ENCODE measurements at places on chromosomes 4 and X.
A peak's percentile ranks its signal among the peaks of the same experiment; 100 is the strongest.

DNA sequence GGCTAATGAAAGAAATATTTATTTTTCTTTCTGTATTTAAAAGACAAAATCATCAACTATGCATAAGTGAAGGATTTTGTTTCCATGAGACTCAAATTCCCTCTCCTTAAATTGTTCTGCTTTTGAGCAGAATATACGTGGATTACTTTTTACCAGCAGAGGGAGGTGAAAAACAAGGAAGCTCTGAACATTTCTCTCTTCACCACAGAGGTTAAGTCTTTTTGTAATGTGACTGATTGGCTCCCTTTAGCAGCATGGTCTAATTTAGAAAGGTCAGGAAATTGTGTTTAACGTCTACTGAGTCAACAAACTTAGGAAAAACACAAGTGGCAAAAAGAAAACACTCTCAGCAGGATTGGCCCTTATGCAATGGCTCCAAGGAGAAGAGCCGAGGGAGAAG is 55.1 kb upstream of the F9 start:
- DNase-seq, result no peak

GRCh38 chrX:1205681-1206611 is 6.5 kb downstream of the CRLF2 start:
- DNase-seq, result peak; percentile 90

GRCh38 chr4:135724421-135724820 is 1522.8 kb upstream of the PABPC4L start:
- no peak for DNase-seq

- DNase-seq, result no peak
These were observed 2062.4 kb downstream of the ARAP2 start for GRCh38 chr4:34181891-34182290.

DNA sequence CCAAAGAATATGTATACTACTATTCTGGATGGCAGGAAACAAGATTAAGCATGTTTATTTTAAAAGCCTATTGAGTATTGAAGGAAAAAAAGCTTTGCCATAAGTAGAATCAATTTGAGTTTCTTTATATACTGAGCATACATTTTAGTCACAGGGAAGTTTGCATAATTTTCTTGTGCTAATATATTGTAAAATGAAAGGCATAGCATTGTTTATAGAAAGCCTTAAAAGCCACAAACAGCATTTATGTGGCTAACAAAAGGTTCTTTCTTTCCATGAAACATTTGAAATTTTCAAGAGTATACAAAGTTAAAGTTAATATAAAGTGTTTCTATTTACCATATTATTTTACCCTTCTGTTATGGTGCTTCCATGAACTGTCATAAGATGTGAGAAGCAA is 1133.8 kb upstream of the PCDH10 start:
- no peak for DNase-seq

- no peak for DNase-seq
These were observed 104.5 kb upstream of the GATB start for GRCh38 chr4:151865312-151865711.

GRCh38 chr4:33696586-33696985 is 2547.7 kb downstream of the ARAP2 start:
- no peak for DNase-seq

DNA sequence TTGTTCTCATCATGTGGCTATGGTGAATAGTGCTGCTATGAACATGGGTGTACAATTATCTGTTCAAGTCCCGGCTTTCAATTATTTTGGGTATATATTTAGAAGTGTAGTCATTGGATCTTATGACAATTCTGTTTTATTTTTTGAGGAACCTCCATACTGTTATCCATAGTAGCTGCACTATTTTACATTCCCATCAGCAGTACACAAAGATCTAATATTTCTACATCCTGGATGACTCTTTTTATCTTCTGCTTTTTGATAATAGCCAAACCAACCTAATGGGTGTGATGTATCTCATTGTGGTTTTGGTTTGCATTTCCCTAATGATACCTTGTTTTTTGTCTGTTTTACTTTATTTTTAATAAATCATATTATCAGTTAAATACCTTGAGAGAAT is 12.9 kb upstream of the IL13RA1 start:
- DNase-seq, result no peak

DNA sequence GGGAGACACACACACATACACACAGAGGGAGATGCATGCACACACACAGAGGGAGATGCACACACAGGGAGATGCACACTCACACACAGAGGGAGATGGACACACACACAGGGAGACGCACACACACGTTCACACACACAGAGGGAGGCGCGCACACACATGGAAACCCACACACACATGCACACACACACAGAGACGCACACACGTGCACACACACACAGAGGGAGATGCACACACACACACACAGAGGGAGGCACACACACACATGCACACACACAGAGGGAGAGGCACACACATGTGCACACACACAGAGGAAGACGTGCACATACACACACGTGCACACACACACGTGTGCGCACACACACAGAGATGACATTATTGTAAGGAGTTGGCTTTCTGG is 79.1 kb downstream of the HMX1 start:
- no peak for DNase-seq

- DNase-seq, result no peak
These were observed 54.3 kb upstream of the STIM2 start for GRCh38 chr4:26806331-26806730.

- no peak for DNase-seq
These were observed 93.3 kb downstream of the GPRIN3 start for GRCh38 chr4:89214308-89214707.

DNA sequence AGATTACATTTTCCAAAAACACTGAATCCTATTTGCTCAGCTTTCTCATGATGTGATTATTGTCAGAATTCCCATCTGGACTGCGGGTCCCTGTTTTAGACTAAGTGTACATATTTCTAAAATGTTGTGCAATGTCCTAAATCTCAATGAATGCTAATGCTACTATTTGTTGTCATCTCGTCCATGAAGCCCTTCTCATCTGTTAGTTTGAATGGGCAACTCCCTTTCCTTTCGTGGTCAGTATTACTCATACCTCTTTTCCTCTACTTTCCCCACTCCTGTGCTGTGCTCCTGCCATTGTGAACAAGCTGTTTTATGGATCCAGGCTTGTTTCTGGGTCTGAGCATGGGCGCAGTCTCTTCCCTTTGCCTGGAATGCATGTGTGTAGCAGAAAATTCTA is 91.0 kb downstream of the MID1 start:
- DNase-seq, result no peak

- DNase-seq, result peak; percentile 84
These were observed 117.3 kb downstream of the DRD5 start for GRCh38 chr4:9898596-9899305.

DNA sequence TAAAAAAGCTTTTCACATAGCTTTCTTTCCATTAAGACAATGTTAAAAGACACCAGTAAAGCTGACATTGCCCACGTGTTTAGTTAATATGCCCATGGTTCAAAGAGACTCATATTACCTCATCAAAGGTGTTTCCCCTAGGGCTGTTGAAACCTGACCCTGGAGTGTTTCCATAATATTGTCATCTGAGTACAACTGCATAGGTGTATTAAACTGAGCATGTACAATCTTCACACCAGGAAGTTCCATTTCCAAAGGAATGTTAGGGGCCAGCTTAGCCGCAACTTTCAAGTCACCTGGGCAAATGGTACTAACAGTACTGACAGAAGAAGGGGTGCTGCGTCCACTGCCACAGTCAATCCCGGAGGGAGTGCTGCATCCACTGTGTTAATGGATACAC is 27.1 kb downstream of the PDLIM3 start:
- DNase-seq, result no peak

- peak; percentile 76 for DNase-seq
These were observed 1.3 kb downstream of the CHST7 start for GRCh38 chrX:46574774-46575381.

DNA sequence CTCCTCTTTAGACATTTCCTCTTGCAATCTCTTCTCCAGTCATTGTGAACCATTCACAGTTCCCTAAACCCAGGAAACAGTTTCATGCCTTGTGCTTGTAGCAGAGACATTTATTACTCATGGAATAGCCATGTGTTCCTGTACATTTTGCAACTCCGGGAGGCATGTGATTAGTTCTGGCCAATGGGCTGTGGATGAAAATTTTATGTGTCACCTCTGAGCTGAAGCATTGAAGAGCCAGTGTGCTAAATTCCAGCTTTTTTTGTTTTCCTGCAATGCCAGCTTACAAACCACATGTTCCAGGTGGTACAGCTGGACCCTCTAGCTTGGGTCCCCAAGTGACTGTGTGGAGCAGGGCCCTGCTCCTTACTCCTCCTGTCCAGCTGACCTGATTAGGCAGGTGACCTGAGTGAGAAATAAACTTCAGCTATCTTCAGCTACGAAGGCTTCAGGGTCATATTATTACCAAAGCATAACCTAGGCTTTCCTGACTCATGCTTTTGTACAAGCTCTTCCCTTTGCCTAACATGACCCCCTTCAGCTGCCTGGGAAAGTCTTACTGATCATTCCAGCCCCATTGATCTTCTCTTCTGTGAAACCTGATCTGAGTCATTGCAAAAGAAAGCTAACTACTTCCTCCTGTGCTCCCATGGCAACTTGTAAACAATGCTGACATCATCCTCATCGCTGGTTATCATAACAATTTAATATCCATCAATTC is 200.4 kb downstream of the PTTG2 start:
- peak; percentile 36 for DNase-seq

DNA sequence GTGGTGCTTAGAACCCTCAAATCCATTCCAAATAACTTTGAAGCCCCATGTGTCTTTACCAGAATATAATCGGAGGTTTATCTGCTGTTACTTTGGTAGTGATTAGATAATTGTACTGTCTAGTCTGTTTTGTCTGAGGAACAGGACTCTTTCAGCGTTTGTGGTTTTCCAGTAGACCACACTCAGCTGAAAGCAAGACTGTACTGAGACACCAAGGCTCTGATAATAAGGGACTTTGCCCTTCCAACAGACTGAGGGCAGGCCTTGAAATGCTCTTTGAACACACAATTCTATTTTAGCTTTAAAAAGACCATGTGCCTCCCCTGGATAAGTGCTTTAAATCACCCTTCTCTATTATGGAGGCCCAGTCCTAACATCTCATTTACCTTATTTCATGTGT is 76.1 kb downstream of the KLHL8 start:
- DNase-seq, result no peak

DNA sequence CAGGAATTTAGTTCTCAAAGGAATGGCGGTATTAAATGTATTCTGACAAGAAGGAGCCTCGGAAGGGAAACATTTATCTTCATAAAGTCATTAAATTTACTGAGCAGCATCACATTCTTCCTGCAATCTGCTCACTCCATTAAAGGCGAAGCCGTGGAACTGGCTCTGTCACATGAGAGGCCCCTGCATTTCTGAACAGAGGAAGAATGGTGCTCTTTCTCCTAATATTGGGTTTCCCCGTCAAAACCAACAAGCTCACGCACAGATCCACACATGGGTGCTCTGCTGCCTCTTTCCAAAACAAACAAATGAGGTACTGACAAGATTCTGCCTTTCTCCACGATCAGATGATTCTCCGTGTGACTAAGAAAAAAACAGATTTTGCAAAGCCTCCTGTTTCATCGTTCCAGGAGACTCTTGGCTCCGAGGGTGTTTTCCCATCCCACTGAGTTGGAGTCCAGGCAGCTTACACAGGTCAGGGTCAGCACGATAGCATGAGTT is 191.2 kb downstream of the IDS start:
- DNase-seq, result no peak

DNA sequence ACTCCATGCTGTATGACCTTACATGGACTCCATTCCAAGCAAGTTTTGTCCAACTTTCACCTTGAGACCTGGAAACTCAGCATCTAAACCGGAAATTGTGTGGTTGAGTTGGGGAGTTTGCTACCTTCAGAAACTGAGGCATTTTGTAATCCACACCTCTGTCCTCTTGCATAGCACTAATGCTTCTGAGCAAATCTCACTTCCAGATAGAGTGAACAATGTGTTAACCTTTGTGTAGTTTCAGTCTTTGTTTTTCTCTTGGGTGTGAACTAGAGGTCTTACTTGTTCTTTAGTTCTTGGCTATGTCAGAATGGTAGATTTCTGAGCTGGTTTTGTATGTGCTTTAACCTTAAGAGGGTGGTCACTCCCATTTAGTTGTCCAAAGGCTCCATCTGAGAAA is 48.1 kb upstream of the TCEAL2 start:
- DNase-seq, result no peak

DNA sequence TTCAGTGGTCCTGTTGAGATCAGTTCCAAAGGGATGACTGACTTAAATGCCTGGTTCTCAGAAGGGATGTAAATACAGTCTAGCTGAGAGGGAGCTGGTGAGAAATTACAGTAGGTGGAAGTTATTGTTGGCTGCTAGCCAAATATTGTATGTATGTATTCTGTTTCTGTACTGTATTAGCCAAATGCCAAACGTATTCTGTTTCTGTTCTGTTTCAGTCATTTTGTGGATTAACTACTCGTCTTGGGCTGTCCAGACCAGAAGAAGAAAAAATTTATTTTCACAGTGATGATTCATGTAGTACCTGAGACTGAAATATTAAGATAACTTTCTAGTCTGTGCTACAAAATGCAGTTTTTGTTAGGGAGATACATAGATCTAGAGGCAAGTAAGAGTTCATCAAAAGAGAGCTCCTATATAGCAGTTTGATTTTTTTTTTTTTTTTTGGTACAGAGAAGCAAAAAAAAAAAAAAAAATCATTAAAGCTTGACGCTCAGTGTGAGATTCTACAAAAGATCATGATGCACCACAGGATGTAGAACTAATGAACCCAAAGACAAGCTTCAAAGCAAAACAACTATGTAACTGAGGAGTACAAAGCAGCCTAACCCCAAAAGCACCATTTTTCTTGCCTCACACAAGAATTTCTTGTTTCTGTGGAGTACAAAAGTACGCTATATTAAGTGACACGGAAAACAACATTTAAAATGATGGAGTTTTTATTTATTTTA is 54.8 kb downstream of the CASP6 start:
- no peak for DNase-seq

- DNase-seq, result no peak
These were observed 605.6 kb upstream of the BOD1L1 start for GRCh38 chr4:14233126-14233525.

DNA sequence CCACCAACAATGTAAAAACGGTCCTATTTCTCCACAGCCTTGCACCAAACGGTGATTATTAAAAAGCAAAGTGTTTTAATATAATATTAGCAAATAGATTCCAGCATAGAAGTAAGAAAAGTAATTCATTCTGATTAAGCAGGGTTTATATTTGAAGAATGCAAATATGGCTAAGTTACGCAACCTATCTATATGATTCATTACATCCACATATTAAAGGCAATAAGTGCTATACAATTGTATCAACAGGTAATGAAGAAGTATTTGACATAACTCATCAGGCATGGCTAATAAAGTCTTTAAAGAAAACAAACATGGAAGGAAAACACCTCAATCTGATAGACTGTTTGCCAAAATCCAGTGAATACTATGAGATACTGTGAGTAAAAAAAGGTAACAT is 29.0 kb downstream of the KCNE5 start:
- no peak for DNase-seq

- DNase-seq, result peak; percentile 25
These were observed 13.3 kb downstream of the HNRNPD start for GRCh38 chr4:82360298-82361177.

GRCh38 chrX:15607067-15607466 is 6.3 kb upstream of the ACE2 start:
- DNase-seq, result no peak

GRCh38 chr4:155820887-155821518 is 45.1 kb downstream of the ASIC5 start:
- no peak for DNase-seq
